Naive thymus-derived CD4-positive, alpha-beta T cell (primary cell): ENCODE measurements at places on chromosomes 2 and 18. TPM values are rescaled to one million over a fixed set of nuclear protein-coding genes. Genes with fewer than 3 reads are reported as not detected.

Gene DIPK1C
- not detected for total RNA-seq

Gene FKBP1B
- total RNA-seq = 0.53 TPM in 1 of 2 replicates, not detected in the other

Gene CFC1B
- not detected for total RNA-seq

Gene KHK
- 6.2 TPM for total RNA-seq

Gene ELOA2
- total RNA-seq = not detected

Gene TMEM247
- total RNA-seq = not detected in 2 replicates

Gene SERPINB3
- total RNA-seq = not detected

GRCh38 chr18:1581581-1581980 is 676.9 kb downstream of the ADCYAP1 start:
- DNase-seq = no peak

GRCh38 chr2:208062113-208062512 is 36.8 kb upstream of the PLEKHM3 start:
- no peak for DNase-seq

- no peak for DNase-seq
These were observed 49.6 kb upstream of the PTH2R start for GRCh38 chr2:208356846-208357574.
